ENCODE measurements at places on chromosomes 16 and 17.

- DNase-seq, result peak; percentile 96
These were observed 22.6 kb downstream of the ZNF213 start for GRCh38 chr16:3157229-3158025.

DNA sequence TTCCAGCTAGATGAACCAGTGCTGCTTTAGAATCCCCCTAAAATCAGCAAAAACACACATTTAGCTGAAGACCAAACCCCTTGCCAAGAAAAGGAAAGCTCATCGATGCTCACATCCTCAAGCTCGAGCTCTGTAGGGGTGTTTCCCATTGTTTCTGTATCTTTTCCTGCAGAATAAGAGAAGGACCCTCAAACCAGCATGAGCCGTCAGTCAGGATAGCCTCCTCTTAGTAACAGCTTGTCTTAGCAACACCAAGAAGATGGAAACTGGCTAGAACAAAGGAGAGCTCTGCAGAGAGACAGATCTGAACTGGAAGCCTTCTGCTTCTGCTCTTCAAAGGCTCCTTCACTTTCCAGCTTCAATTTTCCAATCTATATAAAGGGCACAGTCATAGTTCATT, 32.0 kb downstream of the VAT1L start:
- DNase-seq, result no peak

DNA sequence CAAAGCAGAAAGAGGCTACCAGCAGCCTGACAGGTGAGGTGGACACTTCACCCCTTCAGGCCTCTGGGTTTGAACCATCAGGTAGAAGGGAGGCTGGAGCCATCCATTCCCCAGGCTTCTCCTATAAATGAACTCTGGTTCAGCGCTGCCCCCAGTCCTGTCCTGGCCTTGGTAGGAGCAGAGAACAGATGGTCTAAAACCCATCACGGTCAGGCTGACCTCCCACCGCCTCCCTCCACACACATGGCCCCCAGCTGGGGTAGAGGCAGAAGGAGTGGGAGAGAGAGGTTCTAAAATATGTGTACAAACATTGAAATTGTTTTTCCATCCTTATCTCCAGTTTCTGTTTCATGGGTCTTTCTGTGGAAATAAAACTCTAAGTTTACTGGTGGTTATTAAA, 59.7 kb upstream of the DNAJA2 start:
- no peak for DNase-seq

- peak; percentile 39 for DNase-seq
These were observed 48.7 kb downstream of the SF3B3 start for GRCh38 chr16:70572050-70572925.

DNA sequence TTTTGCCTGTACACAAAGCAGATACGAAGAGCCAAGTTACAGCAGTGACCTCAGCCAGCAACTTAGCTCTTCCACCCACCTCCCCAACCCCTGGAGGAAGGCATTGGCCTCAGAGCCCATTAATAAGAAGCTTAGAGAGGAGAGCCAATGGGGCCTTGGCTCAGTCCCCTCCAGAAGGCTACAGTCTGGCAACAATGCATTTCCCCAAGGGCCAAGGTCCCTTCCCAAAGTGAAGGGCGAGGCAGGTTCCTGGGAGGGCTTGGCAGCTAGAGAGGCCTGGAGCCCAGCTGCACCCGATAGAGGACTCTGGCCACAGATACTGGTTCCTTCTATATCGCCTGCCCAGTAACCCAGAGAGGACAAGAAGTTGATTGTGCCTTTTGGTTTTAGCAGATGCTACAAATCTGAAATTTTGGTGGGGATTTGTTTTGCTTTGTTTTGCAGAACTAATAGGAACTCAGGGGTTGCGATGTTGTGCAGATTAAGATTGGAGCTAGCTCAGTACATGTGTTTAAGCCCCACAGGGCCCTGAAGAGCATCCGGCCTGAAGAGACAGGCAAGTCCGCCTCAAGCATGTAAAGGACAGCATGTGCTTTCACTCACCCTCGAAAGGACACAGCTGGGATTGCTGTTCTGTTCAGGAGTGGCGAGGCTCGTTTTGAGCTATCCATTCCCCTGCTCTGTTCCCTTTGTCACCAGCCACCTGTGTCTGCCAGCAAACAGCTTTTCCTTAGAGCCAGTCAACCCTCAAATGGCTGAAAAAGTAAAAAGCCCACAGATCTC, 12.0 kb upstream of the PNPO start:
- no peak for DNase-seq

DNA sequence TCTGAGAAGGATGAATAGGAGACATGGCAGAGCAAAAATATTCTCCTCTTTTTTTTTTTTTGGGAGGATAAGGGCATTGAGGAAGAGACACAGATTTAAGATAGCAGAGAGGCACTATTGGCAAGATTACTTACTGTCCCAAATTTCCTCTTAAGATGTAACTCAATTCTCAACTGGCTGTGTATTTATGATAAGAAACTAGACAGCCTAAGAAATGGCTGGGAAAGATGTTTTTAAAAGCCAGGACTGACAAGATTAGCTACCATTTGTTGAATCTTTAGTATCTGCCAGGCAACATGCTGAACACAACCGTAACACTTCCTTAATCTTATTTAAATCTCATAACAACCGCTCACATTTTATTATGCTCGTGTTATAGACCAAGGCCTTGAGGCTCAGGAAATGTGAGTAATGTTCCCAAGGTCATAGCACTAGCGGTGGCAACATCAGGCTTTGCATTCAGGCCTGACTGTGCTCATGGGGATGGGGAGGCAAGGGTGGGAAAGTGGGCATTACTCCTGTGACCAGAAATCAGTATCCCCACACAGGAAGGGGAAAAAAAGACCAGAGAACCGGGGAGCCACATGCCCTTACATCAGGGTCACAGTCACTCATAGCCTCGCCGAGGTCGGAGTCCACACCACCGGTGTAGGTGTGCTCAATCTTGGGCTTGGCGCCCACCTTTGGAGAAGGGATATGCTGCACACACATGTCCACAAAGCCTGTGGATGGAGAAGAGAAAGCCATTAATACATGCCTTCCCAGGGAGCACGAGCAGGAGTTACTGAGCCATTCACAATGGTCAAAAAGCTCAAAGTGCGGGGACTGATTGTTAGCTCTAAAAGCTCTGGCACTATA, 15.6 kb downstream of the HIGD1B start:
- DNase-seq, result no peak

- DNase-seq, result no peak
These were observed 13.9 kb upstream of the ADGRG1 start for GRCh38 chr16:57614536-57614935.

GRCh38 chr16:283033-283805, at the start of gene PDIA2:
PDIA2 (plus strand) TSS chr16:283164; CDS start chr16:283170, 6 bp downstream.
- no peak for DNase-seq

DNA sequence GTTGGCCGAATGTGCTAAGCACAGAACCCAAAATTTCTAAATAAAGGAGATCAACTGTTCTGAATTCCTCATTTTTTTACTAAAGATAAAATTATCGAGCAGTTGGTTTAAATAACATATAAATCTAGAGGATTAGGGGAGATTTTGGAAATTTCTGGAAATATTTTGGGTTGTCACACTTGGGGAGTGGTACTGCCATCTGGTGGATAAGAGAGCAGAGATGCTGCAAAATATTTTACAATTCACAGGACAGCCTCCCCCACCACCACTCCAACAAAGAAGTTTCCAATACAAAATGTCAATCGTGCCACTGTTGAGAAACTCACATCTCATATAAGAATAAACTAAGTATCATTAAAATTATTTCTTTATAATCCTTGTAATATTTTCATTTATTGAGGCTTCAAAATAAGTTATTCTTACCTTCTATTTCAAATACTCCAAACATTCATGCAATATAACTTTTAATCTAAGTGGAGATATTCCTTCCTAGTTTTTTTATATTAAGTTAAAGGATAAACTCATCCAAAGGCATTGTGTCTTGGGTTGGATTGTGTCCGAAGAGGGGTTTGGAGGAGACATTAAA, 17.0 kb upstream of the ABCA8 start:
- peak; percentile 31 for DNase-seq

GRCh38 chr17:56599088-56599487, 5.6 kb downstream of the NOG start:
- no peak for DNase-seq

- no peak for DNase-seq
These were observed 6.9 kb upstream of the DHRS7B start for GRCh38 chr17:21119919-21120249.

- no peak for DNase-seq
These were observed 55.5 kb upstream of the IL34 start for GRCh38 chr16:70590722-70591415.

DNA sequence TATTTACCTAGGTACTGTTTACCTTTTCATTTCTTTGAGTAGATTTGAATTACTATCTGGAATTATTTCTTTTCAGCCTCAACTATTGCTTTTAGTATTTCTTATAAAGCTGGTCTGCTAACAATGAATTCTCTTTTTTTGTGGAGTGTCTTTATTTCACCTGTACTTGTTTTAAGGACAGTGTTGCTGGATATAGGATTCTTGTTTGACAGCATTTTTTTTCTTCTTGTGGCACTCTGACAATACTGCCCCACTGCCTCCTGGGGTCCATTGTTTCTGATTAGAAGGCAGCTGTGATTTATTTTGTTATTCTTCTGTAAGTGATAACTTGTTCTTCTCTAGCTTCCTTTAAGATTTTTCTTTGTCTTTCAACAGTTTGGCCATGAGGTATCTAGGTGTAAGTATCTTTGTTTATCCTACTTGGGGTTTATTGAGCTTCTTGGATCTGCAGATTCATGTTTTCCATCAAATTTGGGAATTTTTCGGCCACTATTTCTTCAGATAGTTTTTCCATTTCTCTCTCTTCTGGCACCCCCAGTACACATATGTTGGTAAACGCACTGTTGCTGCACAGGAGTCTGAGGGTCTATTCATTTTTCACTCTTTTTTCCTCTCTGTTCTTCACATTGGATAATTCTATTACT, 130.4 kb downstream of the AATF start:
- DNase-seq, result no peak

DNA sequence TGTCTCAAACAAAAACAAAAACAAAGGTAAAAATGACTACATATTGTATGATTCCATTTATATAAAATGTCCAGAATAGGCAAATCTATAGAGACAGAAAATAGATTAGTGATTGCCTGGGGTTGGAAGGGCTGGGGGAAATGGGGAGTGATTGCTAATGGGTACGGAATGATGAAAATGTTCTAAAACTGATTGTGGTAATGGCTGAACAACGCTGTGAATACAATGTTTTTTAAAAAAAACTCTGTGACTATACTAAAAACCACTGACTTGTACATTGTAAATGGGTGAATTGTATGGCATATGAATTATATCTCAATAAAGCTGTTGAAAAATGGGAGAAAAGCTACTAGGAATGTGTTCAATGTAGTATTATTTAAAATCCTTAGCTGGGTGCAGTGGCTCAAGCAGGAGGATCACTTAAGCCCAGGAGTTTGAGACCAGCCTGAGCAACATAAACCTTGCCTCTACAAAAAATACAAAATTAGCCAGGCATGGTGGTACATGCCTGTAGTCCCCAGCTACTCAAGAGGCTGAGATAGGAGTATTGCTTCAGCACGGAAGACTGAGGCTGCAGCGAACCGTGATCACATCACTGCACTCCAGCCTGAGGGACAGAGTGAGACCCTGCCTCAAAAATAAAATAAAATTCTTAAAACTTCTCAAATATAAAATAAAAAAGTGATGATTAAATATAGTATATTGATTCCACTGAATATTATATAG, 47.9 kb downstream of the TOM1L2 start:
- peak; percentile 75 for DNase-seq

GRCh38 chr17:10648381-10648780, 8.7 kb downstream of the MYH3 start:
- DNase-seq, result no peak

- DNase-seq, result no peak
These were observed 44.9 kb downstream of the TMEM235 start for GRCh38 chr17:78276098-78276887.

GRCh38 chr17:38451840-38452529, 23.7 kb downstream of the ARHGAP23 start:
- peak; percentile 98 for DNase-seq

DNA sequence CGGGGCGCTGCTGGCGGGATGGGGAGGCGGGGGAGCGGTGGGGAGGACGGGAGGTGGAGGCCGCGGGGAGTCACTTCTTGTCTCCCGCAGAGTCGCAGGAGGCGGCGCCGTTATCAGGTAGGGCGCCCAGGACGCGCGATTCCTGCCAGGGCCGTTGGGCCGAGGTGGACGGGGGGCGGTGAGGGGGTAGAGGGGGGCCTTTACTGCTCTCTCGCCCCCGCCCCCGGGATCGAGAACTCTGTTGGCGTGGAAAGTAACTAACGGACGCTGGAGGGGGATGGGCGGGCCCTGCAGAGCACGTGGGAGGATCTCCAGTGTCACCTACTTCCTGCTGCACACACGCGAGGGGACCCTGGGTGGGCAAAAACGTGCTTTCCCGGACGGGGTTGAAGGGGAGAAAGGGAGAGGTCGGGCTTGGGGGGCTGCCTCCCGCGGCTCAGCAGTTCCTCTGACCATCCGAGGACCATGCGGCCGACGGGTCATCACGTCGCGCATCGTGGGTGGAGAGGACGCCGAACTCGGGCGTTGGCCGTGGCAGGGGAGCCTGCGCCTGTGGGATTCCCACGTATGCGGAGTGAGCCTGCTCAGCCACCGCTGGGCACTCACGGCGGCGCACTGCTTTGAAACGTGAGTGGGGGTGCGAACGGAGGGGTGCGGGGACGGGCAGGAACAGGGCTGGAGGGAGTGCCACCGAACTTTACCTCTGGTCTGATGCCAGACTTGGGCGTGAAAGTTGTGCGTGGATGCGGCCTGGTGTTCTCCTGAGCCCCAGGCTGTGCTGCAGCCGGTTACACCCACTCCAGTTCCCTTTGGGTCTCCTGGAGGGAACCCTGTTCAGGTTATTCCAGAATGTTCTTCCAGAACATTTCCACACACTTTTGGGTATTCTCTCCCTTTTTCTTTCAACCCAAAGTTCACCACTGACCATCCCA, 569 bp downstream of the PRSS21 start:
- DNase-seq, result no peak

- no peak for DNase-seq
These were observed 85.0 kb downstream of the SNX29 start for GRCh38 chr16:12061336-12062055.

- DNase-seq, result no peak
These were observed 12.9 kb downstream of the ZNF213 start for GRCh38 chr16:3147757-3148104.

GRCh38 chr17:43545383-43545632, 832 bp downstream of the ETV4 start:
- DNase-seq, result peak; percentile 9

GRCh38 chr17:12415031-12415430, 250.7 kb upstream of the MYOCD start:
- DNase-seq, result peak; percentile 49

- peak; percentile 63 for DNase-seq
These were observed 27.1 kb upstream of the SNN start for GRCh38 chr16:11640987-11641817.

DNA sequence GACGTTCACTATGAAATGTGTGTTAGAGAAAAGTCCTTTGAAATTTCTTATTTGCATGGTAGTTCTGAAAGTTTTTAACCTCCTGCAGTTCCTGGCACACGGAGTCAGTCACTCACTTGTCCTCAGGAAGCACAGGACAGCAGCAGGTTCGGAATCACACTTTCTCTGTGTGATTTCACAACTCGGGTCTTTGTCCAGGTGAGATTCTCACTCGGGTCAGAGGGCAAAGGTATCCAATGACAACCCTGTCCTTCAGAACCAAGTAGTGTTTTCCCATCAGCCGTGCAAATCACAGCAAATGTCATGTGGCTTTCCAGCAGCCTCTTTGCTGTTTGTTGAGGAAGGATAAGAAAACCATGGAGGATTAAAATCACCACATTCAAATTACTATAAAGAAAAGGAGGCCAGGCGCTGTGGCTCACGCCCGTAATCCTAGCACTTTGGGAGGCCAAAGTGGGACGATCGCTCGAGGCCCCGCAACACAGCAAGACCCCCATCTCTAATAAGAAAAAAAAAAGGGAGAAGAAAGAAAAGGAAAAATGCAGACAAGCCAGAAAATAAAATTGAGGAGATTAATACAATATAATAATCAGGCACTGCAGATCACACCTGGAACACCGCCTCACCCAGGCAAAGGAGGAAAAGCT, 22.0 kb downstream of the ADCY9 start:
- no peak for DNase-seq

All from fibroblast of skin of abdomen (primary cell).